Astrocyte (in vitro differentiated cells and primary cell): ENCODE measurements at places on chromosomes 2 and 18. TPM values are rescaled to one million over a fixed set of nuclear protein-coding genes. Genes with fewer than 3 reads are reported as not detected.

DNA sequence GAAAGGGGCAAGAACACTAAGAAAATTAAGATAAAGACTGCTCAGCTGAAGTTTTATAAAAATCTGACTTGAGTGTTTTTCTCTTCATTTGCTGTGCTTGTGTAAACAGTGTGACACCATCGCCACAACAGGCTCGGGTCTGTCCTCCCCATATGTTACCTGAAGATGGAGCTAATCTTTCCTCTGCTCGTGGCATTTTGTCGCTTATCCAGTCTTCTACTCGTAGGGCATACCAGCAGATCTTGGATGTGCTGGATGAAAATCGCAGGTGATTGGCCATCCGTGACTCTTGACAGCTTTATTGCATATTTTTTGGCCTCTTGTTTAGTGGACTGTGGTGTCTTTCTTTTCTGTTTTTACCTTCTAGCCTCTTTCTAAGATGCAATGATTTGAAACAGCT, 22.1 kb downstream of the MFF start:
- no peaks in the 10 kb centered on the region for H3K27me3 ChIP-seq
- no peak overlapping the region for H3K4me3 ChIP-seq
- H3K4me1 ChIP-seq: no peaks in the 10 kb centered on the region
- no peak for DNase-seq

DNA sequence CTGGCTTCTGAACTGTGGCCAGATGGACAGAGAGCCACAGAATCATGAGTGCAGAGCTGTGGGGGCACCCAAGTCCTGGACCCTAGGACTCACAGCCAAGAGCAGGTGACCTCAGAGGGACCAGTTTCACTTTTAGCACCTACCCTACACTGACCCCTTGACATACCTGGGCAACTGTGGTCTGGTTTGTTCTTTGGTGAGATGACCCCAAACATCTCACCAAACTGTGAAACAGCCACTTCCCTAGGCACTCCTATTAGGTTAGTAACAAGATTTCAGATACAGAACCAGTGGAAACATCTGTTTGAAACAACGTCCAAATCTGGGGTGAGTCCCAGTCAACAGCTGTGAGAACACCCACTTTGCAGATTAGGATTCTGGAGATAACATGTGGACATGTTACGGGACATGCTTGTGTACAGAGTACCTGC, 1.9 kb upstream of the ZFP36L2 start:
- no peak overlapping the region for H3K4me3 ChIP-seq
- peaks cover 4% of the 10 kb centered on the region for H3K36me3 ChIP-seq
- no peak overlapping the region for H3K27ac ChIP-seq

Gene IMPA2
- total RNA-seq: 4.1 and 4.8 TPM in 2 replicates

Gene ZBTB7C
- total RNA-seq: 1.0 and 1.4 TPM in 2 replicates

Gene PID1
- 10.7 and 13.6 TPM in 2 replicates for total RNA-seq

- H3K4me1 ChIP-seq: no peaks in the 10 kb centered on the region
- H3K27ac ChIP-seq: no peak overlapping the region
- no peaks in the 10 kb centered on the region for H3K36me3 ChIP-seq
- no peak for DNase-seq
Observed at GRCh38 chr2:11326677-11327211, 17.7 kb downstream of the ROCK2 start.

Gene VWC2L
- not detected in 2 replicates for total RNA-seq

GRCh38 chr2:216540920-216541319, 42.3 kb downstream of the RPL37A start:
- no peaks in the 10 kb centered on the region for H3K36me3 ChIP-seq
- peaks cover 19% of the 10 kb centered on the region for H3K4me1 ChIP-seq
- H3K27ac ChIP-seq: no peak overlapping the region
- no peak overlapping the region for H3K4me3 ChIP-seq
- H3K27me3 ChIP-seq: no peaks in the 10 kb centered on the region
- DNase-seq: no peak

- no peak for DNase-seq
- H3K36me3 ChIP-seq: no peaks in the 10 kb centered on the region
- H3K27me3 ChIP-seq: no peaks in the 10 kb centered on the region
- no peak overlapping the region for H3K27ac ChIP-seq
- H3K4me3 ChIP-seq: no peak overlapping the region
Observed at GRCh38 chr2:65212619-65213018, 15.0 kb upstream of the ACTR2 start.

Gene GRP
- not detected in 2 replicates for total RNA-seq

Gene SIX3
- total RNA-seq: 0.48 and 1.7 TPM in 2 replicates

Gene FBLN7
- total RNA-seq: not detected in 2 replicates

DNA sequence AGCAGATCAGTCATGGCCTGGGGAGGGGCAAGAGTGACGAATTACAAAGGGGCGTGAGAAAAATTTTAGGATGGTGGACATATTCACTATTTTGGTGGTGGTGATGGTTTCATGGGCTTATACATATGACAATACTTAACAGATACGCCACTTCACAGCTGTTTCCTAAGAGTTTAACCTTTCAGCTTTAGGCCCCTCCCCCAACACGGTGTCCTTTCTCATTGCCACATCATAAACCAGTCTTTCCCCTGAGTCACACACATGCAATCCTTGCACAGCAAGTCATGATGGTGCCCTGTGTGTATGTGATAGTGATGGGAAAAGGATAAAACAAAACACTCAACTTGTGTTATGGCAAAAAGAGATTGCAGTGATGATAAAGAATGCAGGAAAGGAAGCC, 47.6 kb upstream of the IL1R1 start:
- H3K4me1 ChIP-seq: peaks cover 3% of the 10 kb centered on the region
- peak; percentile 79 for DNase-seq
- no peaks in the 10 kb centered on the region for H3K27me3 ChIP-seq

DNA sequence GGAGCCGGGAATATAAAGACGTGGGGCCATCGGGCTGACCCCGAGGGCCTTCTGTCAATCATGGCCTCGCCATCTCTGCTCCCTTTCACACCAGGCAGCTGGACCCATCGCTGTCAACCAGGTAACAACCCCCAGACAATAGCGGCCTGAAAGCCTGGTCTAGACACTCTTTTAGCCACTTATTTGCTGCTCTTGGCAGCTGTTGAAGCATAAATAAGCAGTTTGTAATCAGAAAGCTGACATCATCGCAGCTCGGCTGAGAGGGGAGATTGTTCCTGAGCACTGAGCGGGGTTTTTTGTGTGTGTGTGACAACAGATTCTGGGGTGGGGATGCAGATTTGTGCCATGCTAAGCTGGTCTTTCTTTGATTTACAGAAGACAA, 423.6 kb upstream of the POU3F3 start:
- H3K4me3 ChIP-seq: no peak overlapping the region
- peak overlapping the region; percentile 10 for H3K27ac ChIP-seq
- H3K36me3 ChIP-seq: no peaks in the 10 kb centered on the region
- peak; percentile 36 for DNase-seq
- no peaks in the 10 kb centered on the region for H3K27me3 ChIP-seq

DNA sequence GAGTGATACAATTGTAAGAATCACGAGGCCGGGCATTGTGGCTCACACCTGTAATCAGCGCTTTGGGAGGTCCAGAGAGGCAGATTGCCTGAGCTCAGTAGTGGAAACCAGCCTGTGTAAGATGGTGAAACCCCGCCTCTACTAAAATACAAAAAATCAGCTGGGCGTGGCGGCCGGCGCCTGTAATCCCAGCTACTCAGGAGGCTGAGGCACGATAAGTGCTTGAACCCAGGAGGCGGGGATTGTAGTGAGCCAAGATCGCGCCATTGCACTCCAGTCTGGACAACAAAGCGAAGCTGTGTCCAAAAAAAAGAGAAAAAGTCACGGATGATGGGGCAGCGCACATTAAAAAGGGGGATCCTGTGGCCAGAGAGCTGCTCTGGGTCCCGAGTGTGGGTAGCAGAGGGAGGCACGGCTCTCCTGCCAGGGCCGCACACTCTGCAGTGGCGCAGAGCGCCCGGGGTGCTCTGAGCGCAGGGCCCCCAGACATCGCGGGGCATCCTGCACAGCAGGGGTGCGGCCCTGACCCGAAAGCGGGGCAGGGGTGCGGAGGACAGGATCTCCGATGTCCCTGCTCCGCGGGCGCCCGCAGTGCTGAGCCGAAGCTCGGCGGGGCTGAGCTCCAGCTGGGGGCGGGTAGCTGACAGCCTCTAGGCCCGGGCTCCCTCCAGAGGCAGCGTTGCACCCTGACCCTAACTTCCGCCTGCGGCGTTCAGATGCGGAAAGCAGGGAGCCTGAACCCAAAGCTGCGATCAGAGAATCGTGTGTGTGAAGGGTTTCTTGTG, 30.4 kb upstream of the RAB6D start:
- H3K4me3 ChIP-seq: no peak overlapping the region
- no peaks in the 10 kb centered on the region for H3K36me3 ChIP-seq
- DNase-seq: no peak
- H3K27me3 ChIP-seq: peaks cover 2% of the 10 kb centered on the region

Gene RAMP1
- 9.1 and 13.7 TPM in 2 replicates for total RNA-seq

Gene PDE1A
- 0.32 TPM in 1 of 2 replicates, not detected in the other for total RNA-seq

- H3K27ac ChIP-seq: no peak overlapping the region
- no peaks in the 10 kb centered on the region for H3K4me1 ChIP-seq
- H3K27me3 ChIP-seq: no peaks in the 10 kb centered on the region
- H3K4me3 ChIP-seq: no peak overlapping the region
Observed at GRCh38 chr2:197889041-197889440, 84.6 kb downstream of the PLCL1 start.

GRCh38 chr2:45119855-45120254, 110.6 kb upstream of the SIX2 start:
- peaks cover 23% of the 10 kb centered on the region for H3K4me1 ChIP-seq
- H3K27ac ChIP-seq: peak overlapping the region; percentile 42
- H3K4me3 ChIP-seq: no peak overlapping the region

Gene DARS1
- total RNA-seq: 36.6 and 37.9 TPM in 2 replicates

Gene TRIM43
- total RNA-seq: 0.70 TPM in 1 of 2 replicates, not detected in the other

DNA sequence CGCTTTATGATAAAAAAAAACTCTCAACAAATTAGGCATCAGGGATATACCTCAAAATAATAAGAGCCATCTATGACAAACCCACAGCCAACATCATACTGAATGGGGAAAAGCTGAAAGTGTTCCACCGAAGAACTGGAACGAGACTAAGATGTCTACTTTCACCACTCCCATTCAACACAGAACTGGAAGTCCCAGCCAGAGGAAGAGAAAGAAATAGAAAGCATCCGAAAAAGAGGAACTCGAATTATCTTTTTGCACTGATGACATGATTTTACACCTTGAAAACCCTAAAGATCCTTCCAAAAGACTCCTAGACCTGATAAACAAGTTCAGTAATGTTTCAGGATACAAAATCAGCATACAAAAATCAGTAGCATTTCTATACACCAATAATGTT, 121.6 kb downstream of the ZRANB3 start:
- no peaks in the 10 kb centered on the region for H3K27me3 ChIP-seq
- H3K4me1 ChIP-seq: no peaks in the 10 kb centered on the region
- no peaks in the 10 kb centered on the region for H3K36me3 ChIP-seq
- no peak overlapping the region for H3K27ac ChIP-seq
- H3K4me3 ChIP-seq: no peak overlapping the region

Gene SPHKAP
- total RNA-seq: not detected in 2 replicates

GRCh38 chr2:33214436-33214835, 262.0 kb upstream of the RASGRP3 start:
- peaks cover 4% of the 10 kb centered on the region for H3K36me3 ChIP-seq
- peaks cover 74% of the 10 kb centered on the region for H3K4me1 ChIP-seq
- no peaks in the 10 kb centered on the region for H3K27me3 ChIP-seq
- peak; percentile 86 for DNase-seq
- peak overlapping the region; percentile 98 for H3K27ac ChIP-seq

Gene DNER
- total RNA-seq: 0.82 and 1.0 TPM in 2 replicates

Gene SLC9A4
- 0.07 and 0.09 TPM in 2 replicates for total RNA-seq

DNA sequence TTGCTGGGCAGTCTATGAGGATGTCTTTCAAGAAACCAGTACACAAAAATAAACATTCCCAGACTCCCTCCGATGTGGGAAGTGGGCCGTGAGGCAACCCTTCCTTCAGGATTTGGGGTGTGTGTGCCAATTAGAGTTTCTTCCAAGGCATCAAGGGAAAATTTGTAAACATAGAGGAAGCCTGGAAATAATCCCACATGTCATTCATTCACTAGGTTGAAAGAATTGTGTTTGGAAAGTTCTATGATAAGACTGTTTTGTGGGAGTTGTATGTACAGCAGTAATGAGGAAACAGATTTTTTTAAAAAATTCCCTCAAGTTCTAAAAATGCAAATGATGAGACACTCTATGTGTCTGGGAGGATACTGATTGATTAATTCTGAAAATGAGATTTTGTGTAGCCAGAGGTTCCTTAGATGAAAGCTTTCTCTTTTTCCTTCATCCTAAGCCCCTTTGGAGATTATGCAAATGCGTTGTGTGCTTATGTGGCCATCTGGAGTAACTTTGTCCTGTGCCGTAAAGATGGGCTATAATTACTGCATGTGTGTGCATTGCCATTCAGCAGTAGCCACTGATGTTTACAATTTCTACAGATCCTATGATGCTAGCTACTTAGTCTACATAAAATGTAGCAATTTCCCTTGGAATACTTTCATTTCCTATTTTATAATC, 107.8 kb upstream of the TPO start:
- H3K36me3 ChIP-seq: no peaks in the 10 kb centered on the region
- no peaks in the 10 kb centered on the region for H3K27me3 ChIP-seq
- no peak for DNase-seq
- no peak overlapping the region for H3K4me3 ChIP-seq
- H3K27ac ChIP-seq: no peak overlapping the region
- H3K4me1 ChIP-seq: no peaks in the 10 kb centered on the region

DNA sequence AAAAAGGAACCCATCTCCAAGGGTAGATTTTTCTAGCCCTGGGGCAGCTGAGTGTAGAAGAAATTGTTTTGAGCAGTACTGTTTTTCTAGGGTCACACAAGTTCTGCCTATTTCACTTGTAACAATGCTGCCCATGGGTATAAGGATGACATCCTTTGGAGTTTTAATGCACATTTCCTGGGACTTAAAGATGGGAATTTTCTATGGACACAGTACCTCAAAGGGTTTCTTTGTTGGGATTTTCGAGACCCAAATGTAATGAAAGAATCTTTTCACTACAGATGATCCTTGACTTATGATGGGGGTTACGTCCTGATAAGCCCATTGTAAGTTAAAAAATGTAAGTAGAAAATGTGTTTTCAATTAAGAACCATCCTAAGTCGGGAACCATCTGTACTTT, 31.8 kb downstream of the CDC42EP3 start:
- H3K27me3 ChIP-seq: no peaks in the 10 kb centered on the region
- peaks cover 28% of the 10 kb centered on the region for H3K36me3 ChIP-seq
- H3K4me3 ChIP-seq: no peak overlapping the region
- H3K27ac ChIP-seq: no peak overlapping the region
- peaks cover 35% of the 10 kb centered on the region for H3K4me1 ChIP-seq
